ENCODE measurements at places on chromosomes 1 and 21.

DNA sequence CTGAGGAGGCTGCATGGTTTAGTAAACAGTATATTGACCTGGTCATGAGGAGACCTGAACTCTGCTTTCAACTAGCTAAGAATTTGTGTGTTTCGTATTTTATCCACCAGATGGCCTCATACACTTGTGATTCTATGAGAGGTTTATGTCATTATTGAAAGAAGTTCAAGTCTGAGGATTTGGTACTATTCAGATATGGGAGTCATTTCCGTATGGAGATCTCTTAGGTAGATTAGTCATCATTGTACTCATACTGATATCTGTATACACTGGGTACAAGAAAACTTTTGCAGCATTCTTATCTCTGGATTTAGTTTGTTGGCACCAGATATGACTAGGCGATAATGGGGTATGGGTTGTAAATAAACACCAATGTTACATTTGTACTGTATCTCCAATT lies 26.6 kb downstream of the ATF6 start:
- DNase-seq: peak; percentile 26

GRCh38 chr1:153364156-153364555 lies 6.5 kb downstream of the S100A9 start:
- DNase-seq: no peak

DNA sequence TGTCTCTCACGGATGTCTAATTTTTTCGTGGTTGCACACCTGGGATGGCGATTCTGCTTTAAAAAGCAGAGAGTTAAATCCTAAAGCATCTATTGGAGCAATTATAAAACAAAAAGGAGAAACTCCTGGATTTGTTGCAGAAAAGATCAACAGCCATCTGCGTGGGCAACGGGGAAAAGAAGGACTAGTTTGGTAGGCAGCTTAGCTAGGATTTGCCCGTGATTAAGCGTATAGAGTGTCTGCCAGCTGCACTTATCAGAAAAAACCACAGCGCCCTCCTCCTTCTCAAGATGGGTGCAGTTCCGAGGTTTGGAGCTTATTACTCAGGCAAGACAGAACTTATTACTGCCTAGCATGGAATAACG lies 526 bp upstream of the SLC25A24 start:
- peak; percentile 36 for DNase-seq

DNA sequence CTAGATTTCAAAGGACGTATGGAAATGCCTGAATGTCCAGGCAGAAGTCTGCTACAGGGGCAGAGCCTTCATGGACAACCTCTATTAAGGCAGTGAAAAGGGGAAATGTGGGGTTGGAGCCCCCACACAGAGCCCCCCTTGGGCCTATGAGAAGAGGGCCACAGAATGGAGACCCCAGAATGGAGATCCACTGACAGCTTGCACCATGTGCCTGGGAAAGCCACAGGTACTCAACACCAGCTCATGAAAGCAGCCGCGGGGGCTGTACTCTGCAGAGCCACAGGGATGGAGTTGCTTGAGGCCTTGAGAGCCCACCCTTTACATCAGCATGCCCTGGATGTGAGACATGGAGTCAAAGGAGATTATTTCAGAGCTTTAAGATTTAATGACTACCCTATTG lies 108.7 kb downstream of the DMRTB1 start:
- no peak for DNase-seq

DNA sequence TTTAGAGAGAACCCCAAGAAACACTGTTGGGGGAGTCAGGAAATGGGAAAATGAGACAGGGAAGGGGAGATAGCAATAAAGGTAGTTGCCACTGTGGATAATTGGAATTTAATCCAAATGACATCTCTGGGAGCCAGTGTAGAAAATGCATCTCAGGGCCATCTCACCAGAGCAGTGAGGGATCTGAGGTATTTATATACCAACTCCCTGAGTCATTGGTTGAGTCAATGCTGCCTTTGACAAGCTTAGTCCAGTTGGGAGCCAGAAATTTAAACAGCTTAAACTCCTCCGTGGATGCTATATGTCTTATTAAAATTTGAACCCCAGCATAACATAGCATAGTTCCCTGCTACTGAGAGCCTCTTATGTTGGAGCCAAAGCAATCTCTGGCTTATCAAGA lies 140.3 kb downstream of the SLC30A10 start:
- no peak for DNase-seq

DNA sequence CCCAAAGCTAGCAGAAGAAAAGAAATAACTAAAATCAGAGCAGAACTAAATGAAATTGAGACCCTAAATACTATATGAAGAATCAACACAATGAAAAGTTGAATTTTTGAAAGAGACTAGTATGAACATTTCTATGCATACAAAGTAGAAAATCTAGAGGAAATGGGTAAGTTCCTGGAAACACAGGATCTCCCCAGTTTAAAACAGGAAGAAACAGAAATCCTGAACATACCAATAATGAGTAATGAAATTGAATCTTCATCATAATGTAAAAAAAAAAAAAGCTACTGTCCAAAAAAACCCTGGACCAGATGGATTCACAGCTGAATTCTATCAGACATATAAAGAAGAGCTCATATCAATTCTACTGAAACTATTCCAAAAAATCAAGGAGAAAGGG lies 233.5 kb downstream of the PLPP3 start:
- no peak for DNase-seq

- no peak for DNase-seq
These were observed 200.3 kb upstream of the FOXD3 start for GRCh38 chr1:63122079-63122478.

DNA sequence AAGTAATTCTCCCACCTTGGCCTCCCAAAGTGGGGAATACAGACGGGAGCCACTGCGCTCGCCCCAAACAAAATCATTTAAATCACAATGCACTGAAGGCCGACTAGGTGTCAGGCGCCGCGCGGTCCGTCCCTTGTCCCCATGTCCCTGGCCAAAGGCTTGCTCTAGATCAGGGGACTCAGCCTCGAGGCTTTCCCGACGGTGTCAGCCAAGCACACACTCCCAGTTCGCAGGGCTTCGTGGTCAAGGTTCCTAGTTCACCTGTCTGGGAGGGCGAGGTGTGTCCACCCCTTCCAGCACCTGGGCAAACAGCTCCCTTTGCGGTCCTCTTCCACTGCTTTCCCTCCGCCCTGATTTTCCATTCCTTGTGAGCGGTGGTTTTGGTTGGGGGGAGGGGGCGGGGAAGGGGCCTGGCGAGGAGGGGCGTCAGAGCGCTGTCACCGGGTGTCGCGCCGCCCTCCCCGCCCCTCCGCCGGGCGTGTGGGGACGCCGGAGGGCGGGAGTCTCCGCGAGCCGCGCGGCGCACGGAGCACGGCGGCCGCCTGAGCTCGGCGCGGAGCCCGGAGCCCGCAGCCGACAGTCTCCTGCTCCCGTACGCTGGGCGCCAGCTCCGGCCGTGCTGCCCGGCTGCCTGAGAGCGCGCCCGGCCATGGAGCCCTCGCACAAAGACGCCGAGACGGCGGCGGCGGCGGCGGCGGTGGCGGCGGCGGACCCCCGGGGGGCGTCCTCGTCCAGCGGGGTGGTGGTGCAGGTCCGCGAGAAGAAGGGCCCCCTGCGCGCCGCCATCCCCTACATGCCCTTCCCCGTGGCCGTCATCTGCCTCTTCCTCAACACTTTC lies at the start of gene STUM:
Gene STUM (plus strand): TSS at position 509 of the 838 bp plus-strand sequence. CDS start 141 bp downstream, at position 650.
- DNase-seq: no peak

GRCh38 chr1:224466154-224466553 lies 31.6 kb upstream of the WDR26 start:
- no peak for DNase-seq
